M059J (cell line): ENCODE measurements at places on chromosomes 12 and 14.

DNA sequence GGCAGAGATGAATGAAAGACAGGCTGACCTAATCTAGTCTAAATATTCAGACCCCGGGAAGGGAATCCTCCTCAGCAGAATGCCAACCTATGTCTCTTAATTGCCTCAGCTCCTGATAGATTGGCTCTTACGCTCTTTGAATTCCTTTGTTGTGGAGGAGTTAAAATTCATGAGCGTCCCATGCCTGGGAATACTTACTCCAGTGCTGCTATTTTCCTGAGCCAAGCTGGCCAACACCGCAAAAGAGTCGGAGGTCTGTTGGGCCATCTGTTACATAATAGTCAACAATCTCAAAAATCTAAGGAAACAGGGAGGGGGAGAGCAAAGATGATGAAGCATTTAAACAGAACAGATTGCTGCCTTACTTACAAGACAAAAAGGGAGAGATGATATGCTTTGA, 182.8 kb downstream of the ASCL1 start:
- no peak for DNase-seq

- no peak for DNase-seq
These were observed 2.8 kb downstream of the RNF31 start for GRCh38 chr14:24150061-24150460.

GRCh38 chr14:43872752-43873655, 634.1 kb downstream of the FSCB start:
- DNase-seq = no peak

- no peak for DNase-seq
These were observed 136.8 kb upstream of the PRKD1 start for GRCh38 chr14:30064454-30064853.

GRCh38 chr14:91356181-91356763, 61.3 kb downstream of the CCDC88C start:
- no peak for DNase-seq

DNA sequence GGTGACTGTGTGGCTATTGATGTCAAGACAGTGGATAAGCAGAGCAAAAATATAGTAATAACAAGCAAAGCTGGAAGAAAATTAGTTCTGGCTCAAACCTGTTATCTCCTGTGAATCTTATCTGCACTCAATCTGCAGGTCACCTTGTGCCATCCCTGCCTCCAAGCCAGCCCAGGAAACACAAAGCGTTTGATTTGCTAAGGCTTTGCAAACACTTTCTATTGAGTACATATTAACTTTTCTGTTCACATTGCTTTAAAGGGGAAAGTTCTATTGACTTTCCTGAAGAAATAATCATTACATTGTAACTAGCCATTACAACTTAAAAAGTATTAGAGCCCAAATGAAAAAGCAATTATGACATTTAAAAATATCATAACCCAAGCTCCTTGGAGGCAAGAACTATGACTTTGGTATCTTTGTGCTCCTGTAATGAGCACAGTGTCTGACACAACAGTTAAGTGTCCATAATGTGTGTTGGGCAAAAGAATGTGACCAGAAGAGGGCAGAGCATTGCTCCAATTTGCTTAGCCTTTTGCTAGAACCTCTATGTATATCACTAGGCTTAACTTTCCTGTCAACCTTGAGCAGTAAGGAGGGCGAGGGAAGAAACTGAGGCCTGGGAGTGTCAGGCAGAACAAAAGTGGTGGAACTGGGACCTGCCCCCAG, 24.7 kb downstream of the SERPINA3 start:
- no peak for DNase-seq

- DNase-seq = no peak
These were observed 58.6 kb downstream of the GXYLT1 start for GRCh38 chr12:42086031-42086430.

DNA sequence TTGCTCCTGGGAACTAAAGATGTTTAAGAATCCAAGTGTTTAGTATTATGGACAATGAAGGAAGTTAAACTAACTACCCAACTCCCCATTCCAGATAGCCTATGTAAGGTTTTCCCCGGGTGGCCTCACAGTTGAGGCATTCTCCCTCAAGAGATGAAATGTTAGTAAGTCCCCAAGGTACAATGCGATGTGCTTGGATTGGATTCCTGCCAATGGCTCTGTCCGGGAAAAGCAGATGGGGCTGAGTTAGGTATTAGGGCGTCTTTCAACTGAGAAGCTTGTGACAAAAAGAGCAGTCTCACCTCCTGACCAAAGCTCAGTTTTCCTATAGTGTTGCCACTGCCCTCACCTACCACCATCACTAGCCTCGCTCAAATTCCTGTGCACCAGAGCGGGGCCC, 64.8 kb upstream of the E2F7 start:
- DNase-seq = no peak

DNA sequence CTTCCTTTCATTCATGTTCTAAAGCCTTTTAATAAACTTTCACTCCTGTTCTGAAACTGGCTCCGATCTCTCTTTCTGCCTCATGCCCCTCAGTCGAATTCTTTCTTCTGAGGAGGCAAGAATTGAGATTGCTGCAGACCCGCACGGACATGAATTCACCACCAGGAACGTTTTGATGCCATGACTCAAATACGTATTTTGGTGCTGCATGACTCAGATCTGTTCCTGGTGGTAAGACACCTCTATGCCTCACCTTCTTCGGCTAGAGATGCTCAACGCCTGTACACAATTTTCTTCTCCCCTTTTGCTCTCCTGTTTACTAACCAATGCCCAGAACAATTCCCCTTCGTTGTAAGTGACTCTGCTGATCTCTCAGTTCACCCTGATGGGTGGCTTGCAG, 52.0 kb upstream of the RIMBP2 start:
- DNase-seq = peak; percentile 7

DNA sequence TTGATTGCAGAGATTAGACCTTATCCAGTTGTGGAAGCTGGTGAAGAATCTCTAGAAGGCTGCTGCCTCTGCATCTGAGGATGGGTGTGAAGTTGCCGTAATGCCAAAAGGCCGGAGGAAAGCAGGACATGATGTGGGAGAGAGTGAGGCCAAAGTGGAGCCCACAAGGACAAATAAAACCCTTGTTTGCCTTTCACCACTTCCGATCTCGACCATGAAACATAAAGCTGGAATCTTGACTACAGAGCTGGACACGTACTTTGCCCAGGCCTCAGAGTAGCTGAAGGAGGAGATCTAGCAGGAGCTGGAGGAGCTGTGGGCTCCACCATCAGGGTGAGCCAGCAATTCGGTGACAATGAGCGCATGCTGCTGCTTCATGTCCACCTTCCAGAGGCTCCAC, 5.0 kb upstream of the CACNA1C start:
- DNase-seq = no peak

GRCh38 chr12:118188690-118189371, 52.9 kb downstream of the PEBP1 start:
- DNase-seq = no peak

DNA sequence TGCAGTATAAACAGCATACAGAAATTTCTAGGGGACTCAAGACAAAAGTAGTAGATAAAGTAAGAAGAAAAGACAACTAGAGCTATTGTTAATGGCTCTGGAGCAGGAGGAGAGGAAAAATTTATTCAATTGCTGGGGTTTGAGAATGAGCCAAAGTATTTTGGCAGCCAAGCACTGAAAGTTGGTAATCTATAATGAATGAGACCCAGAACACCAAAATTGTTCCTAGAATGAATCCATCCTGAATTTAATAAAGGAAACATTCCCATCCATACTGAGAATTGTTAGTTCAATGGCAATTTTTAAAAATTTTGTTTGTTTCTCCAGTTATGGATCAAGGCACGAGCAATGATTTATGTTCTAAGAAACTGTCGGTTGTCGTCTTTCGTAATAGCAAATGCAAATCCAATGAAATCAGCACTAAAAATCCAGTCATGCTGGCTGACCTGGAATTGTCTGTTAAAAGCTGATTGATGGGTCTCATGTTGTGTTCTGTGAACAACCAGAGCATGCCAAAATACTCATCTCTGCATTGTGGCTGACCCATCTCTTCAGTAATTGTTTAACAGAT, 170.9 kb upstream of the LMNTD1 start:
- DNase-seq = peak; percentile 22

DNA sequence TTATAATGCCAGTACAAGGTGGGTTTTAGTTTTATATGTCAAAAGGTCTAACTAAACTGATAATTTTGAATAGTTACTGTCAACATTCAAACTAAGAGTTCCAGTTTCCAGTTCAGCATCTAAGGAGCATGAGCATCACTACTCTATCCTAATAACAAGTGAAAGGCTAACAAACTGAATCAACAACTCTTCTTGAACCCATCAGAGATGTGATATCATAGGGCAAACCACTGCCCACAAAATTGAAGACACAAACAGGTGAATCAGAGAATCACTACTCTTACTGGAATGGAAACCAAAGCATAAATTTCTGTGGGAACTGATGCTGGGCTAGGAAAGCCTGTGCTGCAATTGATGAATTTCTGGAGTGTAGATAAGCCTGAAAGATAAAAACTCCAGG, 140.7 kb upstream of the GRIP1 start:
- DNase-seq = no peak

GRCh38 chr14:88535813-88536212, 19.0 kb downstream of the PTPN21 start:
- DNase-seq = no peak

DNA sequence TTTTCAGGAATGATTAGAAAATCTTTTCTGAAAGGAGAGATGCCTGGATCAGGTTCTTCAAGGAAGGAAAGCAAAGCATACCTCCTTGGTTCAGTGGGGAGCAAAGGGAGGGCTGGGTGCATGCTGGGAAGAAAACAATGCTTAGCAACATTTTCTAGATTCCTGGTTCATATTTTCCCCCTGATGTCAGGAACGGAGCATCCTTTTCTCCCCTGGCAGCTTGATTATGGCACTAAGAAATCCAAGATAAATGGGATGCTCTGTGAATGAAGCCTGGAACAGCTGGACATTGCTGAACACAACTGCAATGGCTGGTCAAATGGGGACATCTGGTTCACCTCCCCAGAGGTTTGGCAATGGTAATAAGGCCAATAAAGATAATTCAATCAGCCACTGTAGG, 50.9 kb downstream of the KCNA5 start:
- DNase-seq = no peak

- no peak for DNase-seq
These were observed 22.8 kb downstream of the APOBEC1 start for GRCh38 chr12:7642876-7643309.

DNA sequence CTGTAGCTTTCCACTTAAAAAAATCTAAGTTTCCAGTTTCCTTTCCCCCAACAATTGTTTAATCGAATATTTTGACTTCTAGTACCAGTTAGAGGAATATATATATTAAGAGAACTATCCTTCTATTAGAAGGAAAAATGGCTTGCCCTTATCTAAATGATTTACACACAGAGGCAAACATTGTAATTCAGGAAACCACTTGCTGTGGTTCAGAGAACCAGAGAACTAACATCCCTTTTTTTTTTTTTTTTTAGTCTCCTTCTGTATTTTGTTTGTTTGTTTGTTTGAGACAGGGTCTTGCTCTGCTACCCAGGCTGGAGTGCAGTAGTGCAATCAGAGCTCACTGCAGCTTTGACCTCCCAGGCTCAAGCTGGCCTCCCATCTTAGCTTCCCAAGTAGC, 746.6 kb downstream of the VRK1 start:
- DNase-seq = no peak

GRCh38 chr14:58963873-58964597, 224.4 kb upstream of the DAAM1 start:
- DNase-seq = no peak

DNA sequence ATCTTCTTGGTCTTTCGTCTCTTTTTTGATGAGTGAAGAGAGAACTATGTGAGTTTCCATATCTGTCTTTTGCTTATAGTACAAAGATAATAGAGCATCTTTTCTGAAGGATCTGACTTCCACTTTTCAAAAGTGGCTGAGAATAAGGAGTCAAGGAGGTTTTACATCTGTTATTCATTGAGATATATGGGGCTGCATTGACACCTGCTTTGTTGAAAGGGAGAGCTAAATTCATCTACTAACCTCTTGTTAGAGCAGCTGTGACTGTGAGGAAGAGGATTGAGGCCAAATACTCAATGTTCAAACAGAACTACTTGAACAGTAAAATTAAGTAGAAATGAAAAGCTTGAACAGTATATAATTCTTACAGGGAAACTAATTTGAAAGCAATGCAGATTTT, 130.2 kb upstream of the ATP2B1 start:
- DNase-seq = no peak

- peak; percentile 42 for DNase-seq
These were observed 52.1 kb downstream of the VWF start for GRCh38 chr12:6072302-6072752.

DNA sequence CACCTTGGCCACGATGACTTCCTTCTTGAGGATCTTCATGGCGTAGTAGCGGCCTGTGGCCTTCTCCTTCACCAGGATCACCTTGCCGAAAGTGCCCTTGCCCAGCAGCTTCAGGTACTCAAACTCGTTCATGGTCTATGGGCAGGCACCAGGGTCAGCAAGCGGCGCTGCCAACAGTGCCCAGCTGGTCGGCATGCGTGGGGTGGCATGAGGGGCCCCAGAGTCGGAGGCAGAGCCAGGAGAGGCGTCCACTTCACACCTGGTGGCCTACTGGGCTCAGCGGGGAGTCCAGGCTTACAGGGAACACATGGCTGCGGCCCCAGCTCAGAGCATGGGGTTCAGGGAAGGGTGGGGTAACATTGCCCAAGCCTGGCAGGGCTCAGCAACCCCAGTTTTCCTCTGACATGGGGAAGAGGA, 20.5 kb downstream of the AKT1 start:
- DNase-seq = no peak
